Sigmoid colon (tissue), 7 donors: ENCODE measurements at places on chromosomes 2 and 18. TPM values are rescaled to one million over a fixed set of nuclear protein-coding genes. Genes with fewer than 3 reads are reported as not detected.

DNA sequence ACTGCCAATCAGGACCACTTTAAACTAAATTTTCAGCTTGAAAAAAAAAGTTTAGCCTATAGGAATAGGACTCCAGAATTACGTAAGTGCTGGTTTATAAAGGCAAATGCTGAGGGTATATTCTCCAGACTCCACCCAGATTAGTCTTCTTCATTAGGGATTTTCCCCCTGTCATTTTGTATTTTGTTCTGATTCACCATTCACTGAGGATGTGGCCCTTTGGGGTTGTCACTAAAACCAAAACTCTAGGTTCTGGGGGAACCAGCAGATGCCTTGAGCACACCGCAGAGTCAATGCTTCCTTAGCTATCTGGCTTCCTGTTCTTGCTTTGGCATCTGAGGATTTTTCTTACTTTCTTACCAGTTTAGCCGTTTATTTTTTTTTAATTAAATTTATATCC is 10.5 kb downstream of the SCYGR4 start:
- no peak for DNase-seq

GRCh38 chr2:10079266-10079869 is 843 bp downstream of the CYS1 start:
- peak; percentile 87 for DNase-seq

DNA sequence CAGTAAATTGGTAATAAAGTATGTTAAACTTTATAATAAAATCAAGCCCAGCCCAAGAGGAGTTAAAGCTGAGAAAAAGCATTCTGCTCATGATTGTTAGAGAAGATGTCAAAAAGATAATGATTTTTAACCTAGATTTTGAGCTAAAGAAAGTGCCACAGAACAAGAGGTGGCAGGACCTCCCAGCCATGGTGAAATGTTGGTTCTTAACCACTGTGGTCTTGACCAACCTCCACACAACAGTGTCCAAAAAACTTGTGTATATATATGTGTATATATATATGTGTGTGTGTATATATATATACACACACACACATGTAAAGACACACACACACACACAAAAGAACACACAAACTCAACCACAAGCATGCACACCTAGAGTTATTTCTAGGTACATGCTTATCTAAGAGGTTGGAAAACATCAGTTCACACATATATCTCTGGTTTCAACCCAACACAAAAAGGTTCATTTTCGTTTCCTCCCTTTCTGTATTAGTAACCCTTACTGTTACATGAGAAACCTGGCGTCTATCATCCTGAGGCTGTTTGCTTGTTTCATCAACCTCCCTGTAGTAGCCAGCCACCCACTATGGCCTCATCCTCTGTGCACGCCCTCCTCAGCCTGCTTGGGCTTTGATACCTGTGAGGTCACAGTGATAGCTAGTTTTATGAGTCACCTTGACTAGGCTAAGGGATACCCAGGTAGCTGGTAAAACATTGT is 631.8 kb upstream of the ID2 start:
- DNase-seq, result no peak

DNA sequence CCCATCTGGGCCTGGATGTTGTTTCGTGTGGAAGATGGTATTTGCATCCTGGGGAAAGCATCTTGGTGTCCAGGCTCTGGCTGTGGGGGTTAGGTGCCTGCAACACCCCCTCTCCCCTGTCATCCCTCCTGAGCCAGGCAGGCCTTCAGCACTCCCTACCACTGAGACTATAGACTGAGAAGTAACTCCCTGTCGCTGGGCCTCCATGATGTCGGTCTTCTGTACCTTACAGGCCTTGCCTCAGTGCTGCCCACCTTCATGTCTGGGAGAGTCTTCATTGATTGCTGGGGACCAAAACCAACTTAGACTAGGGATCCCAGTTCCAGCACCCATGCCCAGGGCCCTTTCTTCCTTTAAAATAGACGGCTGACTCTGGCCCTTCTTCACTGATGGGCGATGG is 33.1 kb upstream of the DNMT3A start:
- DNase-seq, result no peak

- DNase-seq, result no peak
These were observed 149.6 kb upstream of the APCDD1 start for GRCh38 chr18:10304853-10305252.

DNA sequence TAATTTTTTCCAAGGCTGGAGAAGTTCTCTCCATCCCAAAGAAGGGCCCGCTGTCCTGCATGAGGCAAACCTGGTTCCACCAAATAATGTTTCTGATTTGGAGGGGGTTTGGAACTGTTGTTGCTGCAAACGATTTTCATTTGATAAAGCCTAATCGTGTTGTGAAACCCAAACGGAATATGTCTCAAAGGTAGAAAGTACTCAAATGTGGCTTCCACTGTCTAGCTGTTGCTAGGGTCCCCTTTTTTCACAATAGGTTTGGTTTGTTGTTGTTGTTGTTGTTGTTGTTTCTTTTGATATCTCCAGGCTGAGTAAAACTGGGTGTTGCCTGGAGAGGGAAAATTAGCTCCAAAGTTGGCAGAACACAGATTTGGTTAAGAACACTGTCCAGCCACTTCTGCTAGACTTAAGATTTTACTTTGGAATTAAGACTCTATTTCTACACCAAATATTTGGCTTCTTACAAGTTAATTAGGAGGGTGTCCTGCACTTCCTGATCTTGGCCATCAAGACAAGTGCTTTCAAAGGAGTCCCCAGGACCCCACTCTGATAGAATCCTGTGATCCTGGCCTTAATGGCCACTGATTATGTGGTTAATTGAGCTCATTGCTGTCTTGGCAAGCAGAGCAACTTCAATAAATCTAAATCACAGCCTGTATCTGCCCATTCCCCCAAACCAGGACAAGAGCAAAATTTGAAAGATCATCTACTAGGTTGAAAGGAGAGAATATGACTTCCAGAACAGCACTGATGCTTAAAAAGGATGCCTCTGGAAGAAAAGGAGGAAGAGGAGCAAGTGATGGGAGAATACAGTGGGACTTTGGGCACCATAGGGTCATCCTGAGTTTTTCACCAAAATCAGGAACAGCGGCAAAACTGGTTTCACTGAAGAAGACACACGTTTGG is 3.3 kb upstream of the HOXD13 start:
- no peak for DNase-seq

GRCh38 chr2:74690571-74690970 is 36.5 kb downstream of the SEMA4F start:
- no peak for DNase-seq

DNA sequence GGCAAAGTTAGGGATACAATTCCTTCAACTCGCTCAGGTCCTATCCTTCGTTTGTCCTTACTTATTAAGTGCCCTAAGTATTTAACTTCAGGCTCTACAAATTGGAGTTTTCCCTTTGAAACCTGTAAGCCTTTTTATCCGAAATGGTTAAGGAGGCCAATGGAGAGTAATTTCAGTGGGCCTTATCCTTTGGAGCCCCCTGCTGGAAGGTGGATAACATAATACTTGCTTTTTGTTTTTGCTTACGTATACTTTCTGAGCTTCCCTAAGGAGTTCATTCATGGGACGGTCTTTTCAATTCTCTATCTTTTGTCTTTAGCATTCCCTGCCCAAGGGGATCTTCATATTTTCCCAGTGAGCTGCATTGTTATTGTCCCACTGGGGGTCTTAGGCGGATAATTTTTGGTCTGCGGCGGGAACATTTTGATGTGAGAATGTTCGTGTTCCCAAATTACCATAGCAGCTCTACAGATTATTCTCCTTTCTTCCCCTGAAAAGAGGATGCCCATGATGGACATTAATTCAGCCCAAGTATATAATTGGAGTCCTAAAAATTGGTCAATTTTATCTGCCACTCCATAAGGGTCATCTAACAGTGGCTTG is 34.4 kb upstream of the TRAPPC8 start:
- no peak for DNase-seq

B4GALT6 gene
- total RNA-seq, result 4.6 TPM

GRCh38 chr2:150256736-150257135 is 230.7 kb downstream of the RND3 start:
- DNase-seq, result no peak

GPAT2 gene
- 4.9 TPM for total RNA-seq

LAMA1 gene
- 0.66 TPM for total RNA-seq
